Activated gamma-delta T cell treated with anti-CD3 and anti-CD28 coated beads, Interleukin-2, amount 50 U/mL, for 16 hours (primary cell): ENCODE measurements at places on chromosomes 6 and 20.

GRCh38 chr6:159565181-159565710 lies 127.8 kb downstream of the SOD2 start:
- DNase-seq, result no peak

DNA sequence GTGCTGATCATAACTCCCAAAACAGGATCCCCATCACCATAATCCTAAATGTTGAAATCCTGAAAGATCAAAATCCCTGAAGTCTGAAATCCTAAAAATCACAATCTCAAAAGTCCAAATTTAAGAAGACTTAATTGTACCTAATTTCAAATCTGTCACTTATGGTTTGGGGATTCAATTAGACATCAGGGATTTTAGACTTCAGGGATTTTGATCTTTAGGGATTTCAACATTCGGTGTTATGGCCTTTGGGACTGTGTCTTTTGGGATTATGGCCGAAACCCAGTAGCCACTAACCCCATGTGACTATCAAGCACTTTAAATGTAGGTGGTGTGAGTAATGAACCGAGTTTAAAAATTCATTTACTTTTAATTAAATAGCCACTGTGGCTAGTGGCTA lies 21.7 kb upstream of the AVP start:
- no peak for DNase-seq

DNA sequence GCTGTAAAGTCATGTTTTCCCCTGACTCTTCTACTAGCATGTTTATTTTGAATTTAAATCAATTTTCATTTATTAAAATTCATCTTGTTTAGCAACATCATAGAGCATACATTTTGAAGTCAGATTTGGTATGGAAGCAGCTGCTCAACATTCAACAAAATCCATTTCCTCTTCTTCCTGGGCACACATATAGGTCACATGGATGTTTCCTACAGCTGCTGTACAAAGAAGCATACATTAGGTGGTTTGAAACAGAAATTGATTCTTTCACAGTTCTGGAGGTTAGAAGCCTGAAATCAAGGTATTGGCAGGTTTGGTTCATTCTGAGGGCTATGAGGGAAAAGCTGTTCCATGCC lies 495.2 kb downstream of the RFPL4B start:
- no peak for DNase-seq

GRCh38 chr6:133184798-133185372 lies 56.3 kb upstream of the EYA4 start:
- DNase-seq, result no peak

- no peak for DNase-seq
Measured at GRCh38 chr6:11393713-11394627, 143.6 kb upstream of the TMEM170B start.

- DNase-seq, result no peak
Measured at GRCh38 chr6:151388997-151389617, 2.3 kb downstream of the ZBTB2 start.
